ENCODE measurements at places on chromosomes 7 and 10.

GRCh38 chr10:7649673-7650300 lies 17.0 kb downstream of the ITIH5 start:
- DNase-seq, result no peak

GRCh38 chr10:78413076-78414055 lies 379.7 kb downstream of the RPS24 start:
- no peak for DNase-seq

- no peak for DNase-seq
These were observed 112.9 kb upstream of the GATA3 start for GRCh38 chr10:7941576-7941975.

GRCh38 chr7:12211054-12211710 lies at the start of gene TMEM106B:
TMEM106B (plus strand) TSS chr7:12211294; CDS start chr7:12214811, 3,517 bp downstream.
- DNase-seq, result peak; percentile 96

DNA sequence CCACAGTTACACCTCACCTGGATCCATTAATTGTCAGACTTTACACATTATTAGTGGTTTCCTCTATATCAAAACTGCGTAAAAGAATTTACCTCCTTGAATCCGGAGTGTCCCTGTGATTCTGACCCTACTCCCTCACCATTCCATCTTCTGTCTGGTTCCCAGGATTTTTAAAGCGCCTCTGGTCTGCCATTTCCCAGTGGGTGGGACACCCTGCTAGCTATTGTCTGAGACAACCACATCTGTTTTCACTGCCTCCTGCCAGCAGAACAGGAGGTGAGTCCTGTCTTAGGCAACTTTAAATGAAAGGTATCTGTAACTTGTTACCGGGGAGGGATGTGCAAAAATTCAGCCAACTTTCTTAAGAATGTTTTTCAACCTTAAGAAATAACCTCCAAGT lies 2.3 kb downstream of the MACROH2A2 start:
- DNase-seq, result peak; percentile 7

- DNase-seq, result no peak
These were observed 932 bp downstream of the ANKRD22 start for GRCh38 chr10:88850712-88851111.

GRCh38 chr7:133789974-133790373 lies 337.2 kb upstream of the LRGUK start:
- no peak for DNase-seq
